ENCODE measurements at places on chromosomes 2 and 18. TPM values are rescaled to one million over a fixed set of nuclear protein-coding genes. Genes with fewer than 3 reads are reported as not detected.
A peak's percentile ranks its signal among the peaks of the same experiment; 100 is the strongest.

DNA sequence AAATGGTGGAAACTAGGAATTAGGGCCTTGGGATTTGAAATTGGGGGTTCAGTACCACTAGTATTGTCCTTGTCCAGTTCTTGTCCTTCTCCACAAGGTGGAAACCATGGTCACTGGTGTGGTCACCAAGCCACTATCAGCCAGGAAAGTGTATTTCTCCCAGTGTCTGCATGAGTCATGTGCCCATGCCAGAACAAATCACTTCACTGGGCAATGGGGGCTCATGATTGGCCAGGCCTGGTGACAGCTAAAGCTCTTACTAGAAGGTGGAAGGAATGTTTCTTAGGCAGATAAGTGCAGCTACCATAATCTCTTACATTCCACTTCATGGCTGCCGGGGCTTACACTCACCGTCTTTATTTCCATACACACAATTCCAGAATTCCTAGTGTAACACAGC is 124.8 kb upstream of the TACR1 start:
- no peak for DNase-seq

GRCh38 chr18:27004056-27004829 is 138.7 kb upstream of the AQP4 start:
- no peak for DNase-seq

DNA sequence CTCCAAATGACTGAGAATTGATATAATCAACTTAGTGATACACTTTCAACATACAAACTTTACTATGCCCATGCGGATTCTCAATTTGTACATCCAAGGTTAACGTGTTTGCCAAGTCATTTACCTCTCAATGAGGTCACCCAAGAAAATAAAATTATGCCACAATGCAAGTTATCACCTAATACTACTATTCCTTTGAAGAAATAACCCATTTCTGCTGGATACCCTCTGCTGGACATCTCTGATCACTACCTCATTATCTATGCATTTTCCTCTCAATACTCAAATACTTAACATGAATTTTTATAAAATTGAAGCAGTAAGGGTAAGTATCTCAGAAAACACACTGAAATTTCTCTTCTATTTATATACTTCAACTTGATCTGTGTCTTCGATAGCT is 12.7 kb downstream of the HNRNPLL start:
- DNase-seq, result no peak

DNA sequence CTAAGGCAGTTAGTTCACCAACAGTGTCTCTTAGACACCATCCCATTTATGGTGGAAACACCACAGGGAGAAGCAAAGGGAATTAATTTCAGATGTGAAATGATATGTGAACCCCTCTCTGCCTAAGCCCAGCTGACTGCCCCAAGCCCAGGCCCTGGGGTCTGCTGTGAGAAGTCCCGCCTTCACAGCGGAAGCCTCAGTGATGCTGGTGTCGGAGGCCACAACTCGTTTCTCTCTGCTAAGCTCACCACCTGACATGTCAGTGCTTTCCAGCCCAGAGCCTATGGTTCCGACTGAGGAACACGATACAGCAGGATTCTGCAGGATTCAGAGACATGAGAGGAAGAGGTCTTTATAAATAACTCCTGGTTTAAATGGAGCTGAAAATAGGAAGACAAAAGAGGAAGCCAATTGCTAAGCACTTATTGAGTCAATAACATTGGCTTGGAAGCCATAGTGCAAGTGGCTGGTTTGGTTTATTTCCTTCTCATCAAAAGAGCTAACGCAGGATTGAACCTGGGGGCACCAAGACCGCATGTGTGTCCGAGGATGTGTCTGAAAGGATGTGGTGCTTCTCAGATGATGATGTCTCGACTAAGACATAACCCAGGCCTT is 21.9 kb upstream of the LOXHD1 start:
- no peak for DNase-seq

- DNase-seq, result no peak
Observed at GRCh38 chr2:225282858-225283710, 116.4 kb upstream of the NYAP2 start.

- no peak for DNase-seq
Observed at GRCh38 chr2:121505005-121505404, 25.7 kb upstream of the RNU4ATAC start.

GRCh38 chr2:70686577-70687460 is 81.2 kb downstream of the ADD2 start:
- DNase-seq, result peak; percentile 32

GRCh38 chr2:18178736-18179349 is 300.4 kb downstream of the KCNS3 start:
- DNase-seq, result no peak

DNA sequence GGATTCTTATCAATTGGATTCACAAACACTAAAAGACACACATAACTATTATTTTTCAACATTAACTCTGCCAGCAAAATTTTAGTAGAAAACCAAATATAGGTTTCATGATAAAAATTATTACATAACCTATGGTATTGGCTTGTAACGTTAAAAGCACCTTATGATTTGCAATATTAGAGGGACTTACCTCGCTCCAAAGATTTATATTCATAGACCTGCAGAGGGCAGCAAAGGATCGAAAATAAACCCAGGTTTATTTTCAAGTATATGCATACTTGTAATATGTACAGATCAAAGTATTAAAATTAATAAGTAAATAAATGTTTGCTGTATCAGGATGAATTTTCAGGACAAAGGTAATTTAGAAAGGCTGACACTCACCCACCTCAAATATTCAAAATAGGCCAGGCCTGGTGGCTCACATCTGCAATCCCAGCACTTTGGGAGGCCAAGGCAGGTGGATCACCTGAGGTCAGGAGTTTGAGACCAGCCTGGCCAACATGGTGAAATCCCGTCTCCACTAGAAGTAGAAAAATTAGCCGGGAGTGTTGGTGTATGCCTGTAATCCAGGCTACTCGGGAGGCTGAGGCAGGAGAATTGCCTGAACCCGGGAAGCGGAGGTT is 45.3 kb downstream of the LRPPRC start:
- no peak for DNase-seq

- no peak for DNase-seq
Observed at GRCh38 chr2:85892216-85892944, 3.6 kb upstream of the ST3GAL5 start.

GRCh38 chr2:30147196-30147714 is 448 bp downstream of the YPEL5 start:
- no peak for DNase-seq

DNA sequence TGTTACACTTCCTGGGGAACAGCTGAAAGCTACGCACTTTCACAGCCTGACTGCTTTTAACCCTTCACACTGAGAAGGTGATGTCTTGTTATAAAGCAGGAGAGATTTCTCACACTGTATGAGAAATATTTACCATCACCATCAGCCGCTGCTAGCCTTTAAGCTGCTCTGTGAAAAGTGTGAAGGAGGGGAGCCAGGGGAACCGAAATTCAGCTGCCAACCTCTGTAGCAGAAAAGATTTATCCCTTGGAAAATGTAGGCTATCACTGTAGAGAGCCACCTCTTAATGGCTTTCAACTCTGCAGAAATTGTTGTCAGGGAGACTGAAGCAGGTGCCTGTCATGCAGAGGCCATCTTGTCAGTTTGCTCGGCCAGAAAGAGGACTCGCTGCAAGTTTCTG is 145.3 kb downstream of the SP3 start:
- no peak for DNase-seq

- no peak for DNase-seq
Observed at GRCh38 chr2:16613539-16614011, 52.1 kb downstream of the CYRIA start.

- no peak for DNase-seq
Observed at GRCh38 chr2:226307487-226308322, 491.9 kb downstream of the IRS1 start.

The MC5R gene
- not detected for total RNA-seq

The SCYGR1 gene
- total RNA-seq, result not detected

The MYO5B gene
- 46.2 TPM for total RNA-seq

The GTF2A1L gene
- not detected for total RNA-seq

The CRYGD gene
- total RNA-seq, result not detected

The SEMA4C gene
- 58.0 TPM for total RNA-seq

The PTCD3 gene
- total RNA-seq, result 125 TPM

The MC2R gene
- 0.60 TPM for total RNA-seq

Measured in ureter (tissue), 1 donor.